NCI-H510A (cell line): ENCODE measurements at places on chromosomes 2 and 18.

DNA sequence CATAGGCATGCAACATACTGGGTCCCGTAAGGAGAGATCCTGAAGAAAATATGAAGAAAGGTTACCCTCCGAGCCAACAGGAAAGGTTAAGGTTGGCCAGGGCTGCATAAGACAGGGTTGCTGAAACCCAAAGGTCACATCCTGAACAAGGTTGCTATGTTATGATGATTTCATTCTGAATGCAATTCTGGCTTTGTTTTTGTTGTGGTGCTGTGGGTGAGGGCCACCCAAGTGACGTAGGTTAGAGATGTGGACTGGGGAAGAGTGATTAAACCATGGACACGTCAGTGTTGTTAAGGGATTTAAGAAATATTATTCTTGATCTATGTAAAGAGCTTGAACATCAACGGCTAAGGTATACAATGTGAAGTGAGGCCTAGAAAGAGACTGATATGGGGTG lies 60.0 kb downstream of the ZEB2 start:
- DNase-seq = no peak

DNA sequence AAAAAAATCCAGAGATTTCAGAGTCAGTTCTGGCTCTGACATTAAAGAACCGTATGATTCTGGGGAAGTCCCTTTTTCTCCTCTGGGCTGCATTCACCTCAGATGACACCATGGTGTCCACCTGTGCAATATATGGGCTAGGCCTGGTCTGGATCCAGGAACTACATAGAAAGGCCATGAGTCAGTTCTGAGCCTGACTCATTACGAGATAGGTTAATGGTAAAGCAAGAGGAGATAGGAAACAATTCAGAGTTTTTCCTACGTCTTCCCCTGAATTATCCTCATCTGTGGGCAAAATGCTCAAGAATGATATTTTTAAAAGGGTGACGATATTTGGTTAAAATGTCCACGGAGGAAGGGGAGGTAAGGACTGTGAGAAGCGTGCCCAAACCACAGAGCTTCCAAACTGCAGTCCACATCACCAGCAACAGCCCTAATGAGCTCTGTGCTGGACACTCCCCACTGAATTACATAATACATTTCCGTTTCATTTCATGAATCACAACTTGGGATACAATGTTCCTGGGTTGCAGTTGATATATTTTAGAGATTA lies 180.1 kb upstream of the OSR1 start:
- no peak for DNase-seq

GRCh38 chr2:165835363-165835762 lies 41.3 kb upstream of the GALNT3 start:
- DNase-seq = no peak

- no peak for DNase-seq
These were observed 7.4 kb downstream of the COPS9 start for GRCh38 chr2:240128608-240129145.

DNA sequence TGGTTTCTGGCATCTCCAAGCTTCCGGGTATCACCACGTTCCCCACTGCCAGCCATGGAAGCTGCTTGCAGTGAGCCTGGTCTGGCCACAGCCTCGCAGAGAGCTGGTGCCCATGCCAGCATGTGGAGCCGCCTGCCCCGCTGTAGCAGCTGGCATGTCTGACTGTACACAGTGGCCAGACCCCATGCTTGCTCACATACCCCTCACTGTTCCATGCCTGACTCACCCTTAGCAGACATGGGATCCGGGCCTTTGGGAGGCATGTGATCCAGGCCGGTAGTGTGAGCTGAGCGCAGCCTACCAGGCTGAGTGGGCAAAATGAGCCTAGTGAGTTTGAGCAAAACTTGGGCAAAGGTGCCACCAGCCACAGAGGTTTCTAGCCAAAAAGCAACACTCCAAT lies 18.8 kb upstream of the RPRD1A start:
- no peak for DNase-seq

GRCh38 chr2:156005531-156005930 lies 327.0 kb downstream of the NR4A2 start:
- no peak for DNase-seq
